ENCODE measurements at places on chromosomes 6 and 20.

- DNase-seq: no peak
Observed at GRCh38 chr20:32236048-32236533, 28.4 kb downstream of the POFUT1 start.

- DNase-seq: no peak
Observed at GRCh38 chr6:167731731-167732422, 94.8 kb upstream of the AFDN start.

DNA sequence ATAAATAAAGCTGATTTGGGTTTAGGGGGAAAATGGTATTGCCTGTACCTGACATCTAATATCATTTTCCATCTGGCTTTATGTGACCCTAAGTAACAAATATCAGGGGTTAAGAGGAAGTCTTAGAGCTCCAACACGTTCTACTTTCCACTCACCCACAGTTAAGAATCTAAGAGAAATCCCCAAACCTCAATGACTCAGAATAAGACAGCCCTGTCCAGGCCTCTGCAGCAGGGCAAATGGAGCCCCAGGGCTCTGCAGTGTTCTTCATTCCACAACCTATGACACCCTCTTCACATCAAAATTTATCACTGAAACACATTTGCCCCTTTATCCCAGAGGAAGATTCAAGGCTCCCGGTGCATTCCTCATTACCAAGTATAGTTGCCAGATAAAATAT, 20.3 kb upstream of the TENT5A start:
- DNase-seq: no peak

DNA sequence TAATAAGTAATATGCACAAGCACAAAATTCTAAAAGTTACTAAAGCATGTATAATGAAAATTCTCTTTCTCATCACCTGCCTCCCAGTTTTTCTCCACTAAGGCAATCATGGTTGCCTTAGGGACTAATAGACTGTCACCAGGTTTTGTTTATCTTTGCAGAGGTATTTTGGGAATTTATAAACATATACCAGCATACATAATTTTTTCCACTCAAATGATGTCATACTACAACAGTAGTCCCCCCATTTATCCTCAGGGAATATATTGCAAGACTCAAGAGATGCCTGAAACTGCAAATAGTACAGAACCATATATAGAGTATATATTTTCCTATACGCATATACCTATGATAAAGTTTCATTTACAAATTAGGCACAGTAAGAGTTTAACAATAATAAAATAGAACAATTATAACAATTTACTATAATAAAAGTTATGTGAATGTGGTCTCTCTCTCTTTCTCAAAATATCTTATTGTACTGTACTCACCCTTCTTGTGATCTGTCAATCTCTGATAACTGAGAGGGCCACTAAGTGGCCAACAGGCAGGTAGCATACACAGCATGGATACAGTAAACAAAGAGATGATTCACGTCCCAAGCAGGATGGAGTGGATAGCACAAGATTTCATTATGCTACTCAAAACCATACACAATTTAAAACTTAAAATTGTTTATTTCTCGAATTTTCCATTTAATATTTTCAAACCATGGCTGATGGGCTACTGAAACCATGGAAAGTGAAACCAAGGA, 19.7 kb downstream of the RBL1 start:
- no peak for DNase-seq

DNA sequence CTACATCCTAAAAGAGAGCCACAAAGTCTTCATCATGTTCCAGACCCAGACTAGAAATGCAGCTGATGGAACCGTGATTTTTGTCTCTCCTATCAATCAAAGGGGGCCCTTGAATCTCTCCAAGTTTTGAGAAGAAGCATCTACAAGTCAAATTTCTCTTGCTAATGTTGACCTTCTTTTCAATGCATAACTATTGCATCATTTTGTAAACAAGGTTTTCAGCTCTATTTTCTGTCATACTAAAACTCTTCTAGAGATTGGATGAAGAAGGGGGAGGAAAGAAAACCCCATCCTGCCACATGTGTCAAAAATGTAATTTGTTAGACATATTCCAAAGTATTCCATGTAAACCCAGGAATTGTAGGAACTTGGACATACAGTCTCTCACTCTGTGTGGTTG, 169.2 kb downstream of the LMBRD1 start:
- no peak for DNase-seq

GRCh38 chr6:97040355-97040860, 115.9 kb downstream of the KLHL32 start:
- DNase-seq: no peak

DNA sequence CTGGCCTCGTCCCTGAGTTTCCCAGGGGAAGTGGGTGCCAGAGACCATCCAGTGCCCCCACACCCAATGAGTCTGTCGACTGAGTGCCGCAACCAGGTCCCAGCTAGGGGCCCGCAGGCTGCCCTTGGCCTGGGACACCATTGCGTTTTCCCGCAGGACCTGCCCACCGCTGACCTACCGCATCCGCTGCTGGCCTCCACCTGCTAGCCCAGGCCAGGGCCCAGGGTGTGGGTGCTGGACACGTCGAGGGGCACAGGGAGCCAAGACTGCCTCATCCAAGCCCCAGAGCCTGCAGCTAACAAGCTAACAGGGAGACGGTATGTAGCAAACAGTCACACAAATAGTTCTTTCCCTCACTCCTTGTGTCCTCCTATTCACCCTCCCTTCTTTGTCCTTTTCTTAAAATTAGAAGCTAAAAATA, 97.7 kb downstream of the TMEM242 start:
- DNase-seq: no peak

DNA sequence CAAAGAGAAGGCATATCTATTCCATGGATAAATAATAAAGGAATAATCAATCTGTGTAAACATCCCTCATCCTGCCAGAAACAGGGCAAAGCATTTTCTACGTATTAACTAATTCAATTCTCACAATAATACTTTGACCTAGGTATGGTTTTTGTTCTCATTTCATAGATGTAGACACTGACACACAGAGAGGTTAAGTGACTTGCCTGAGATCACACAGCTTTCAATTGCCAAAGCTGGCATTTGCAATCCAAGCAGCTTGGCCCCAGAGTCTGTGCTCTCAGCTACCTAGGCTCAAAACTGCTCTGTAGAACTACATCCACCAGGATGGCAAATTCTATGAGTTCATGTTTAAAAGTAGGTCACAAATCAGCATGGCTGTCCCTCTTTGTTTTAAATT, 124.9 kb downstream of the BMP7 start:
- DNase-seq: no peak

DNA sequence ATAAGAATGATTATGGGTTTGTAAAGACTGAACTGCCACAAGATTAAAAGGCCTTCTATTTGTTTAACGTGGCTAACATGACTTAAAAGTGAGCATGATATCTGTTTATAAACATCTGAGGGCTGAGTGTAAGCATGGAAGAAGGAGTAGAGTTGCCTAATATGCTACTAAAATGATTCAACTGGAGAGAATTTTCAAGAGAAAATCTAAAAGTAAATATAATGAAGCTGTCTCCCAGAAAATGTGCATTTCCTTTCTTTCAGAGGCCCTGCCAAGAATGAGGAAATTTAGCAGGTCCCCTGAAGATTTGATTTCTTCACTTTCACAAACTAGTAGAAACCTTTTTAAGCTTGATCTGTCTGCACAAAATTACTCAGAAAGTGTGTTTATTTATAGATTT, 4.2 kb upstream of the EYA4 start:
- DNase-seq: no peak

DNA sequence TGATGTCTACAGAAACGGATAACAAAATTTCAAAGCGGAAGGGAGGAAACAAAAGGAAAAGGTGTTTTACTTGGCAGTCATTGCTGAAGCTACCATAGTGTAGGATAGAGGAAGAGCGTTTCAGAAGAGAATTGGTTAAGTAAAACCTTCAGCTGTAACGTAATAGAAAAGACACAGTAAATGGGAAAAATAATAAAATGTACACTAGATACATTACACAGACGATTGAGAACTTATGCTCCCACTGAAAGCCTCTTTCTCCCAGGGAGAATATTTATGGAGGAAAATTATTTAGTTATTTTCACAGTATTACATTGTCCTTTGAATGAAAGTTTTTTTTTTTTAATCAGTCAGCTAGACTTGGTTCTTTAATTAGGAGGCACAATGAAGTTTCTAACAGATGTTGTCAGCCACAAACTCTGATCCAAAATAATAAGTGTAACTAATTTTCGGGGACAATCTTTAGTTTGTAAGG, 90.7 kb upstream of the PRDM1 start:
- DNase-seq: no peak

GRCh38 chr6:18795726-18796125, 408.6 kb downstream of the RNF144B start:
- no peak for DNase-seq

Data from T-helper 2 cell (primary cell).